Glomerular endothelial cell (primary cell): ENCODE measurements at places on chromosomes 3 and 15. TPM values are rescaled to one million over a fixed set of nuclear protein-coding genes. Genes with fewer than 3 reads are reported as not detected.

Gene PARP16
- 4.0 and 9.0 TPM in 2 replicates for total RNA-seq

Gene CISH
- 1.9 and 2.5 TPM in 2 replicates for total RNA-seq

Gene SERINC4
- total RNA-seq: not detected in 2 replicates

Gene ANKRD63
- total RNA-seq: 0.18 TPM in 1 of 2 replicates, not detected in the other

Gene PPP2R3A
- total RNA-seq: 12.8 and 15.9 TPM in 2 replicates
